ENCODE measurements at places on chromosomes 12 and 14. TPM values are rescaled to one million over a fixed set of nuclear protein-coding genes. Genes with fewer than 3 reads are reported as not detected.

DNA sequence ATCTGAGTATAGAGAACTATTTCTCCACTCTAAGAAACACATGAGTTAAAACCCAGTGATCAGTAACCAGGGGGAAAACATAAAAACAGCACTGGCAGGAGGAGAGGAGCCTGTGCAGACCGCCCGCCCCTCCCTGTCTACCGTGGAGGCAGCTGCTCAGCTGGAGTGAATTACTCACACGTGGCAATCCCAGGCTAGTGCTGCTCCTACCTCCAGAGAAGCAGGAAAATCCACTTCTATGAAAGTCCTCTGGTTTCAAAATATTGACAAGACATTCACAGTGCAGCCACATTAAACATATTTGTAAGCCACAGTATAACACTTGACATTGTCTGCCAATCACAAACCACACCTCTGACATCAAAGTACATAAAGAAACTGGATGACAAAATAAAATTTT, 16.7 kb downstream of the TMEM132D start:
- H3K4me1 ChIP-seq, result no peaks in the 10 kb centered on the region
- H3K27ac ChIP-seq, result no peak overlapping the region
- DNase-seq, result no peak
- no peak overlapping the region for H3K4me3 ChIP-seq

DNA sequence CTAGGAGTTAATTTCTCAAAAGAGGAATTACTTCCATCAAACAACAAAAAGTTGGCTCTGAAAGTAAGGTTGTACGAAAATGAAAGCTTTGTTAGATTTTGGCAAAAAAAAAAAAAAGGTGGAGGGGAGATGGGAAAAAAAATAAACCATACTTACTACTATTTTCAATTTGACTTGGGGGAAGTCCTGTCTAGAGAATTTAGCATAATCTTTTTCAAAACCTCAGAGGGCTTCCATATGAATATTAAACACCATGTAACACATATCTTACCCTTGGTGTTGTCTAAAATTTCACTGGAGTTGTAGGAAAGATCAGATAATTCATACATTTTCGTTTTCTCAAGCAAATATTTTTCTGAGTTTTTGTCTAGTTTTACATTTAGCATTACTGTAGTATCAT, 17.5 kb downstream of the GRIP1 start:
- no peak overlapping the region for H3K27ac ChIP-seq
- H3K4me3 ChIP-seq, result no peak overlapping the region
- peaks cover 11% of the 10 kb centered on the region for H3K27me3 ChIP-seq
- no peaks in the 10 kb centered on the region for H3K36me3 ChIP-seq
- DNase-seq, result no peak

DNA sequence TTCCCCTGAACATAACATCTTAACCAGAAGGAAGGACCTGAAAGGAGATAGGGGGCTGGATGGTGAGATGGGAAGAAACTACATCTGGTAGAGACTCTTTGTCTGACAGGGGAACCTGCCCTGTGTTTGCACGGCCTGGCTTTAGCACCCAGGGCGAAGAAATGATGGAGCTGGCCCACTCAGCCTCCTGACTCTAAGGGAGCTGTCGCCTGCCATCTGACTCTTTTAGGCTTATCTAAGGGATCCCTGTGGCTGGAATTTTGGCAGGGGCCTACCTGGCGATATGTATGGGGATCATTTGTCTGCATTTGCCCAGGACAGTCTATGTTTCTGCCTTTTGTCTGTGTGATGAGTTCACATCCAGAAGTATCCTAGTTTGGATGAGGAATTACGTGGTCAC, 15.6 kb upstream of the CACNA2D4 start:
- no peak for DNase-seq
- H3K27me3 ChIP-seq, result no peaks in the 10 kb centered on the region
- H3K4me1 ChIP-seq, result no peaks in the 10 kb centered on the region
- no peak overlapping the region for H3K27ac ChIP-seq
- peaks cover 15% of the 10 kb centered on the region for H3K36me3 ChIP-seq

- no peak overlapping the region for H3K27ac ChIP-seq
- H3K36me3 ChIP-seq, result no peaks in the 10 kb centered on the region
- no peak overlapping the region for H3K4me3 ChIP-seq
- no peak for DNase-seq
- no peaks in the 10 kb centered on the region for H3K27me3 ChIP-seq
- H3K4me1 ChIP-seq, result peaks cover 7% of the 10 kb centered on the region
These were observed 36.8 kb downstream of the IQSEC3 start for GRCh38 chr12:103169-103981.

GRCh38 chr14:90274808-90275457, 18.6 kb downstream of the PSMC1 start:
- no peak overlapping the region for H3K4me3 ChIP-seq
- no peak overlapping the region for H3K27ac ChIP-seq
- H3K27me3 ChIP-seq, result no peaks in the 10 kb centered on the region
- H3K36me3 ChIP-seq, result peaks cover 44% of the 10 kb centered on the region

- H3K4me3 ChIP-seq, result no peak overlapping the region
- DNase-seq, result peak; percentile 9
- H3K36me3 ChIP-seq, result no peaks in the 10 kb centered on the region
- H3K27ac ChIP-seq, result no peak overlapping the region
These were observed 7.0 kb downstream of the CORO1C start for GRCh38 chr12:108724054-108724889.

Gene CD163L1
- polyA plus RNA-seq, result not detected

Gene SLC25A47
- polyA plus RNA-seq, result not detected

Measured in CD4-positive, CD25-positive, alpha-beta regulatory T cell (primary cell).